ENCODE measurements at places on chromosomes 1 and 21.

DNA sequence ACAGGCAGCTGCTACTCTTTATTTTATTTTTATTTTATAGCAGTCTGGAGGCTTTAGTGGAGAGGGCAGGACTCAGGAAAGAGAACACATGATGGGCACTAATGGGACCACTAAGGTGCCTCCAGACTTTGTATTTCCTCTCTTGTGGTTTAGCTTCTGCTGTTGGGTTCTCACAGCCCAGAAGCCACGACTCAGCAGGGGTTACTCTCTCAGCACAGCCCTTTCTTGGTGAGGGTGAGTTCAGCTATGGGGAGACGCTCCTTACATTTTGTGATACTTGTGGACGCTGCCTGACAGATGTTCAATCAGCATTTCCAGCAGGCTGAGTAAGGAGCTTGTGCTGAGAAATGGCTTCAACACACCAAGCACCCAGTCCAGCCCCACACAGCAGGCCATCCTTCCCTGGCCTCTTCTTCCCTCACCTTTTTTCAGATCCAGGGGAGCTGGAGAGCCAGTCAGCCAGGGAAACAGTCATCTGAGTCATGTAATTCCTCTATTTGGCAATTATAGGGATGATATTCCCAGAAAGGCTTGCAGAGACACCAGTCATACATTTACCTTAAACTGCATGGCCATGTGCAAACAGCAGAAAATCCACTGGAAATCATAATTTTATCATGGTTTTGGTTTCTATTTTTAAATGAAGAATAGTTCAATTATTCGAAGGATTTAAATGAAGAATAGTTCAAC is 53.2 kb upstream of the RAB3GAP2 start:
- DNase-seq = no peak

GRCh38 chr1:153652805-153653500 is 5.5 kb upstream of the SNAPIN start:
- DNase-seq = no peak

- DNase-seq = no peak
These were observed 56.2 kb upstream of the SLC16A1 start for GRCh38 chr1:113012149-113012548.

DNA sequence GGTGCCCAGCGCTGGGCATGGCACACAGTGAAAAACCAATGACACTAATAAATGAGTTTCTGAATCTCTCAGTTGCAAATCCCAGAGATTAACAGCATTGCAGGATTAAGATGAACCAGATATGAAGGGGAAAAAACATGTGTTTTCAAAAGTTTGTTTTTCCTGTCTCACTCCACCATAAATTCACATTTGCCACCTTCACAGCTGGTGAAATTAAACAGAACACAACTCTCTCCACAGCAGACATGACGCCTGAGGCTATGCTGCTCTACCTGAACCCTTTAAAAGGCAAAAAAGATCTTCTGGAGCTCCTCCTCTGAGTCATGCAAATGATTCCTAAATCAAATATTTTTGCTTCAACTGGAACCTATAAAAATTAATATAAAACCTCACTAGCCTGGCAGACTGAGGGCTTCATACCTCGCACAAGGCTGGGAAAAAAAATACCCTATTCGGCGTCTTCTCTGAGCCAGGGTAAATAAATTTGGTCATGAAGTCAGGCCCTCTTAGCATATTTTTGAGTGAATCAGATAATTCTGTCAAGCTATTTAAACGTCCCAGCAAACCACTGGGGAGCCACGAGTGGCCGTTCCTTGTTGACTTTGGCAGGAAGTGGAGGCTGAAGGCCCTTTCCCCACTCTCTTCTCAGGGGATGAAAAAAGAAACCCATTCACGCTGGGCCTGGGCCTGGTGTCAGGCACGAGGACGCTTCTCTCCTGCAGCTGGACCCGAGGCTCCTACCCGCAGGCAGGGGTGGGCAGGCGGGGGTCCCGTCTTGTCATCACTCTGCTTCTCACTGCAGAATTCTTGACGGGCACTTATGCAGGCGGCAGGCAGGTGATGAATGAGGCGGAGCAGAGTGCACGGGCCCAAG is 53.0 kb downstream of the DMRTB1 start:
- DNase-seq = peak; percentile 25

GRCh38 chr21:14968029-14968428 is 96.8 kb downstream of the NRIP1 start:
- no peak for DNase-seq

DNA sequence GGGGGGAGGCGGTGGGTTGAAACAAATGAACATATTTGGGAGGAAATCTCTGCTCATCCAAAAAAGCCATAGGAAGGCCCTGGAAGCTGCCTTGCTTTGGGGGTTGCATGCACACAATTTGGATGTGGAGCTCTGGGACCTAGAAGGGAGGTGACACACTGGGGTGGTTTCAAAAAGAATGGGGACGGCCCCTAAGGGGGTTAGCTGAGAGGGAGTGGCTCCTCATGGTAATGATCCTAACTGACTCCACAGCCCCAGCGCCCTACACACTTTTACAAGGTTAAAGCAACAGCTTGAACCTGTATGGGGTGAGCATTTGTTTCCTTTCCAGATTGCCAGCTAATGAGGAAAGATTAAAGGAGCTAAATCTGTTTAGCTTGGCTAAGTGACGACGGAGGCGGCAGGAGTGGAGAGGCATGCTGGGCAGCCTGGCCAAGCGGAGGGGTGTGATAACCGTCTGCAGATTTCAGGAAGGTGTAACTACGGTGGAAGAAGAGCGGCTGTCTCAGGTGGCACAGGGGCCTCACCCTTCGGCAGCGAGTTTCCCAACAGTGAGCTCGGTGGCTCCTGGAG is 107.3 kb downstream of the RNF220 start:
- no peak for DNase-seq

DNA sequence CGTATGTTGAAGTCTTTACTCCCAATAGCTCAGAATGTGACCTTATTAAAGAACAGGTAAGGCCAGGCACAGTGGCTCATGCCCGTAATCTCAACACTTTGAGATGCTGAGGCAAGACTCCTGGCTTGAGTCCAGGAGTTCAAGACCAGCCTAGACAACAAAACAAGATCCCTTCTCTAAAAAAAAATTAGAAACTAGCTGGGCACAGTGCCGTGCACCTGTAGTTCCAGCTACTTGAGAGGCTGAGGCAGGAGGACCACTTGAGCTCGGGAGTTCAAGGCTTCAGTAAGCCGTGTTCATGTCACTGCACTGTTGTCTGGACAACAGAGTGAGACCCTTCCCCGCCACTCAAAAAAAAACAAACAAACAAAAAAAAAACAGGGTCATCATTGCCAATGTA is 171.3 kb downstream of the RERE start:
- DNase-seq = no peak

GRCh38 chr1:220879076-220879508 is at the start of gene HLX:
HLX (plus strand) TSS chr1:220879443; CDS start chr1:220879858, 415 bp downstream.
- DNase-seq = peak; percentile 96

DNA sequence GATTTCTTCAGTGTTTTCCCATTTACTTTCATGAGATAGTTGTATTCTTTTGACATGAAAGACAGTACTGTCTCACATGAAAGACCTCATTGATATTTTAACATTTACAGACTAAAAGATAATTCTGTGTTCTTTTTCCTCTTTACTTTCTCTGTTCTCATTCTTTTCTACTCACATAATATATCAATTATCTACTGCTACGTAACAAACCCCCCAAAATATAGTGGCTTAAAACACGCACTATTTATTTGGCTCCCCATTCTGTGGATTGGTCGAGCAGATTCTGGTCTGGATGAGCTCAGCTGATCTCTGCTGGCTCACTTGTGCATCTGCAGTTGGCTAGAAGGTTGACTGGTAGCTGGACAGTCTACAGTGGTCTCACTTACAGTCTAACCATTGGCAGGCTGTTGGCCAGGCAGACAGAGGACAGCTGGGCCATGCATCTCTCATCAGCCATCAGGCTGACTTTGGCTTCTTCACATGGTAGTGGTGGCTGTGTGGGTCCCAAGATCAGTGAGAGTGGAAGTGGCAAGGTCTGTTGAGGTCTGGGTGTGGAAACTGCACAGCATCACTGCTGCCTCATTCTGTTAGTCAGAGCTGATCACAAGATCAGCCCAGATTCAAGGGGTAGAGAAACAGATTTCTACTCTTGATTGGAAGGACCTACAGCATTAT is 63.2 kb downstream of the MPZL1 start:
- no peak for DNase-seq

DNA sequence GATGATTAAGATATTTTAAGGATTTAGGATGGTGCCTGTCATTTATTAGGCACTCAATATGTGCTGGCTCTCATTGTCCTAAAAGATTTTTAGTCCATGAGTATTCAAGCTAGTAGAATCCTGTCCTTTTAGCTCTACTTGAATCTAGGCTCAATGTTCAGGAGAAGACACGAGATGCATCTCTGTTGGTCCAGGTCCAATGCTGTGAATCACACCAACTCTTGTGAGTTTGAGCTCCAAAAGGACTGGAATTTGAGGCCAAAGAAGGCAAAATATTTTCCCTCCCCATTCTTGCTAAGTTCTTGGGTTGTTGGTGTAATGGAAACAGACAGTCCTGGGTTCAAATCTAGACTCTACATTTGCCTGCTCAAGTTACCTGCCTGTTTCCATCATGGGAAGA is 1.4 kb upstream of the PODN start:
- no peak for DNase-seq

DNA sequence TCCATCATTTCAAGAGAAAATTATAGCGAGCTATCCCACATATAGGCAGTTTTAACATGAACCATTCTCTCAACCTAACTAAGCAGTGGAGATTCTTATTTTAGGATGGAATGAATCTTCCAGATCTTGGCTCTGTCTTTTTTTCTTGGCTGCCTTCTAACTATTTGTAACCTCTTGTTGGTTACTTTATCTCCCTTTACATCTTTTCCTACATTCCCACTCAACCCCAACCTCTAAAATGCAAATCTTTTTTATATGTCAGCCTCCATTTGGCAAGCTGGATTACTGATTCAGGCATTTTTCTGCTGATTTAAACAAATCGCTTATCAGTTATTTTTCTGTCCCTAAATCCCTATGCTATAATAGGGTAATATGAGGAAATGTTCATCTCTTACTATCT is 46.9 kb upstream of the LHX8 start:
- no peak for DNase-seq

GRCh38 chr1:222552882-222553281 is 5.0 kb upstream of the HHIPL2 start:
- no peak for DNase-seq

DNA sequence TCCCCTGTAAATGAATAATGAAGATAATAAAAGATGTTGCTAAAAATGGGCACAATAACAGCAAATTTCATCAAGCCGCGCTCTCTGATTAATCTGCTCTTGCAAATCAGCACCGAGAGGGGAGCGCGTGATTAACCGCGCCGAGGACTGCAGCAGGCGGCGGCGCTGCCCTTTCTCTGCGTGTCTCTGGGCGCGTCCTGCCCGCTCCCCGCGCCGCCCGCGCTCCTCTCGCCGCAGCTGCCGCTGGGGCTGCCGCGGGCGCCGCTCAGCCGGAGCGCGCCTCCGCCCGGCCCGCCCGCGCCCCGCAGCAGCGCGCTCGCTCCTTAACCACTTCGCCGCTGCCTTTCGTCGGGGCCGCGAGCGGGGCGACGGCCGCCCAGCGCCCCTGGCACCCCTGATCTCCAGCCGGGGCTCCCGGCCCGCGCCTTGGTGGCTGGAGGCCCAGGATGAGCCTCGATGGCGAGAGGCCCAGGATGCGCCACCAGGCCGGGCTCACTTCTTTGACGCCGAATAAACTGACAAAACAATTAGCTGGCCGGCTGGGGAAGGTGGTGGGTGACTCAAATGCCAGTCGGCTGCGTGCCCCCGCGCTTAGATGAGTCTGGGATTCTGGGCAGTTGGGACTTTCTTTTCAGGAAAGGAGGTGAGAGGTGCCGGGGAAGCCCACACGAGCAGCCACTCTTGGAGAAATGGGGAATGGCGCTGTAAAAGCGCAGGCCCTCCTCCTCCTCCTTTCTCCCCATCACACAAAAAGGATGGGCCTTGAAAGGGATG is 221.4 kb upstream of the PKN2 start:
- DNase-seq = peak; percentile 65

DNA sequence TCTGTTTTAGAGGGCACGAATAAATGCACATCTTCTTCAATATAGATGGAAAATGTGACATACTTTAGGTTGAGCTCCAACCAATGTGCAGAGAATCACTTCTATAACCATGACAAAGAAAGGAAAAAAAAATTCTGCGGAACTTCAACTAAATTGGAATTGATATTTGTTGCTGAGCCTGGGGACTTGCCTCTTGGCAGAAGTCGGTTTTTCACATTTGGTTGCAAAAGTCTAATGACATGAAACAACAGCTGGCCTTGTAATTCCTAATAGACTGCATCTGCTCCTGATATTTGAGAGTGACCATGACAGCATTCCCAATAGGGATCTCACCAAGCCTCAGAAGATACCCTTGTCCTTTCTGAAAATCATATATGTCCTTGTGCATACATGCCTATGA is 112.8 kb downstream of the PRRX1 start:
- peak; percentile 40 for DNase-seq

- no peak for DNase-seq
These were observed 31.8 kb downstream of the CLEC20A start for GRCh38 chr1:178465011-178465410.

GRCh38 chr1:117627546-117628130 is 21.8 kb downstream of the TENT5C start:
- peak; percentile 27 for DNase-seq

DNA sequence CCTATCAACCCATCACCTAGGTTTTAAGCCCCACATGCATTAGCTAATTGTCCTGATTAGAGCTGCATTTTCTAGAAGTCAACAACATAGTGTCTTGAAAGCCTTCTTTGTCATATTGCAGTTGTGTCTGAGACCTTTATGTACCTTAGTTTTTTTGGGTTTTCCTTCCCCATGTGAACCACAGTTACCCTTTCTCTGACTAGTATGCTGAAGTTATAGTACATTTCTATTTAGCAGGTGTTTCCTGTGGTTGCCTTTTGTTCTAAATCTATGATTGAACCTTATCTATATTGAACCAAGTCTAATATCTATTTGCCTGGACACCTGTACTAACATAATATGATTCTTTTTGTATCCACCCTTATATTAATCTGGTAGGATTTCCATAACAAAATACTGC is 135.6 kb downstream of the ST6GALNAC3 start:
- DNase-seq = no peak

DNA sequence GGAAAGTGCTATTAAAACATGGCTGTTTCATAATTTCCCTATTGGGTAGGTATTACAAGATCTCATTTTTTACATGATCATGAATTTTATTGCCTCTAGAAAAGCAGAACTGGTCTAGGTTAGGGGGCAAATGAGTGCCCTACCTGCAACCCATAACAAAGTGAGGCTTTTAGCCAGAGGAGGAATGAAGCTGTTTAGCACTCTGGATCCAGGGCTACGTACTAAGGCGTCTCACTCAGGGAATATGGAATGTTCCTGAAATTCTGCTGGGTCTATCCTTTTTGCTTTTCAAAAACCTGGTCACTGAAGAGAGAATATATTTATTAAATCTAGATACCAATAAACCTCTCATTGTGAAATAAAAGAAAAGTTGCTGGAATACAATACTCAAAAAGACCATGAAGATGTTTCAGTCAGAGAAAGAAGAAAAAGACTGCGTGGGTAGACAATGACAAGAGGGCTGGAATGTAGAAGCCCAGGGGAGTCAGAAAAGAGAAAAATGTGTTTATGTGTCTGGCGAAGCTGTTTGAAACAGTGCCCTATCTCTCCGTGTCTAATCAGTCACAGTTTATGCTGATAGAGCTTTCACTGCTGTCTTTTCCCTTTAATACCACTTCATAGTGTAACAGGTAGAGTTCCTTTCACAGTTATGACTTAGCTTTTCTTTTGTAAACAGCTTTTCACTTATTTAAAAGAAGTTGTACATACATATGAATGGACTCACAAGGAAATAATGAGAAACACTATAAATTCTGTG is 25.0 kb upstream of the SYDE2 start:
- DNase-seq = no peak
